HFFc6 (cell line): ENCODE measurements at places on chromosomes 1 and 21.

GRCh38 chr1:52506920-52507546 lies 45.9 kb downstream of the TUT4 start:
- no peaks in the 10 kb centered on the region; the same call in 1 of the 2 replicates for H3K27me3 ChIP-seq
- H3K36me3 ChIP-seq = peaks cover 14% of the 10 kb centered on the region
- no peak overlapping the region for H3K4me3 ChIP-seq
- DNase-seq = no peak
- 0 out of 2 replicates have a peak, but pooled peaks cover 4% of the 10 kb centered on the region for H3K4me1 ChIP-seq

GRCh38 chr1:14524826-14525636 lies 73.5 kb upstream of the KAZN start:
- no peak overlapping the region for H3K27ac ChIP-seq
- DNase-seq = no peak
- no peaks in the 10 kb centered on the region; the same call in 1 of the 2 replicates for H3K27me3 ChIP-seq
- H3K4me3 ChIP-seq = no peak overlapping the region

DNA sequence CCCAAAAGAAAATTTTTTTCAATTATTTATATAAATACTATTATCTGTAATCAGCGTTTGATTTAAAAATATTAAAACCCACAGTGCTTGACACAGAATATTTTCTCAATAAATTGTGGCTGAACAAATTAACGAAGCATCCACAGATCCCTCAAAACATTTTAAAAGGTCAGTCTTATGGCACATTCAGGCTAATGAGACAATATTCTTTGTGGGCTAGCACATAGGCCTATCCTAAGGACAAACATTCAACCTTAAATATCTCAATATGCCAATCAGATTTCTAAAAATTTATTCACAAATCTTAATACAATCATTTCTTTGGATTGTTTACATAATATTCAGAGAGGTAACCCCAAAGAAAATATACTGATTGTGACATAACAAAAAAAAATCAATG lies 8.1 kb downstream of the PTGS2 start:
- no peak for DNase-seq
- H3K36me3 ChIP-seq = peaks cover 24% of the 10 kb centered on the region
- no peak overlapping the region for H3K27ac ChIP-seq

- H3K36me3 ChIP-seq = no peaks in the 10 kb centered on the region; the same call in 1 of the 2 replicates
- peak overlapping the region; percentile 67 for H3K27ac ChIP-seq
- H3K4me1 ChIP-seq = peaks cover 36% of the 10 kb centered on the region
- H3K27me3 ChIP-seq = no peaks in the 10 kb centered on the region; the same call in 1 of the 2 replicates
- peak overlapping the region; percentile 96 for H3K4me3 ChIP-seq
Measured at GRCh38 chr1:185045814-185046492, 595 bp downstream of the RNF2 start.

DNA sequence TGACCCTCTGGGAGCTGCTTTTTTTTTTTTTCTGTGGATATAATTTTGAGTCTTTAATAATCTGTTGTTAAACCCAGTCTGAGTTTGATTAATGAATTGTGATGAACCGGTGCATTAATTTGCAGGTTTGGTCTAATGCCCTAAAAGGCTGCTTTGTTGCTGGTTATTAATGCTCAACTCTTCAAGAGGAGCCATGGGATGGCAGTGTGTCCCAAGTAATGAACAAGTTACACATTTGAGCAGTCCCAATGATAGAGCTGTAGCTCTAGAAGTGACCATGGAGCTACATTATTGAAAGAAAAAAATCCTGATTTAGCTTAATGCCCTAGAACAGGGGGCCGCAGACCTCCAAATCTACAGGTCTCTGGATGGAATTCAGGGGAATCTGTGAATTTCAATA lies 53.1 kb downstream of the RWDD3 start:
- H3K27me3 ChIP-seq = no peaks in the 10 kb centered on the region
- H3K4me3 ChIP-seq = no peak overlapping the region
- no peak overlapping the region for H3K27ac ChIP-seq
- no peaks in the 10 kb centered on the region for H3K4me1 ChIP-seq
